ENCODE measurements at places on chromosomes 6 and 20. TPM values are rescaled to one million over a fixed set of nuclear protein-coding genes. Genes with fewer than 3 reads are reported as not detected.

Gene MLIP
- total RNA-seq, result 1.2 TPM

- no peak for DNase-seq
Observed at GRCh38 chr6:3494391-3495100, 37.7 kb upstream of the SLC22A23 start.

- no peak for DNase-seq
Observed at GRCh38 chr20:8647961-8648441, 420.9 kb upstream of the PLCB4 start.

DNA sequence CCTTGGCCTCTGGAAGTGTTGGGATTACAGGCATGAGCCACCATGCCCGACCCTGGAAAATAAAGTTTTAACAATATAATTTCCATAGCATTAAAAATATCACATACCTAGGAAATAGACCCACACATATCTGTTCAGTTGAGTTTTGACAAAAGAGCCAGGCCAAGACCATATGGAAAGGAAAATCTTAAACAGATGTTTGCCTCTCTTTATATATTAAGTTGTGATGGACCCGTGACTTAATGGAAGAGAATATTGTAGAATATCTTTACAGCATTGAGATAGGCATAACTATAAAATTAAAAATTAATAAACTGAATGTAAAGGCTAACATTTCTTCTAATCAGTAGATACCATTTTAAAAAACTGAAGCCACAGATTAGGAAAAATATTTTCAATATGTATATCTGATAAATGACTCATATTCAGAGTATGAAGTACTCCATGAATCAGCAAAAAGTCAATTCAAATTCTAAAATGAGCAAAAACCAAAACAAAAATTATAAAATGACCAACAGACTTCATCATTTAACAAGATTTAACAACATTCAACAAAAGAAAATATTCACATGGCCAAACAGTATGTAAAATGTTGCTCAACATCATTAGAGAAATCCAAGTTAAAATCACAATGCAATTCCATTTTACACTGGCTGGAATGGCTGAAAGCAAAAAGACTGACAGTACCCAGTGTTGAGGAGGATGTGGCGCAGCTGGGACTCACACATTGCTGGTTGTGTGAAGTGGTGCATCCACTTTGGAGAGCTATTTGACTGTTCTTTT lies 43.3 kb downstream of the GTF2H5 start:
- no peak for DNase-seq
